HepG2 (cell line): ENCODE measurements at places on chromosomes 5 and 9.

- DNase-seq, result no peak
These were observed 757 bp downstream of the ANKRD34B start for GRCh38 chr5:80569086-80569960.

GRCh38 chr5:59296317-59297264 lies 596.9 kb downstream of the PDE4D start:
- DNase-seq, result peak; percentile 43

DNA sequence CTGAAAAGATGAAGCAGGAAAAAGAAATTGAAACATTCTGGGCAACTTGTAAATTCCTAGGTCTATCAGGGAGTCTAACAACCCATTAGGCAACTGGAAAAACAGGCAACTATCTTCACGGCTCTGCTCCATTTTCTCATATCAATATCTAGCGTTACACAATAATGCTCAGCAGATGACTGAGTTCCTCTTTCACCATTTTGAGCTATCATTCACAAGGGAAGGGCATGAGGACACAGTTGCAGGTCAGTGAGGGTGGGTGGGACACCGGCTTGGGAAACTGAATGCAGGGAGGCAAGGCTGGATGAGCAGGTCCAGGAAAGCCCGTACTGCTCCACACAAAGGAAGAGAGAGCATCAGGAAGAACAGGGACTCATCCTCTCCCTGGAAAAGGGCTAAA lies 67.0 kb downstream of the FRMD3 start:
- no peak for DNase-seq

DNA sequence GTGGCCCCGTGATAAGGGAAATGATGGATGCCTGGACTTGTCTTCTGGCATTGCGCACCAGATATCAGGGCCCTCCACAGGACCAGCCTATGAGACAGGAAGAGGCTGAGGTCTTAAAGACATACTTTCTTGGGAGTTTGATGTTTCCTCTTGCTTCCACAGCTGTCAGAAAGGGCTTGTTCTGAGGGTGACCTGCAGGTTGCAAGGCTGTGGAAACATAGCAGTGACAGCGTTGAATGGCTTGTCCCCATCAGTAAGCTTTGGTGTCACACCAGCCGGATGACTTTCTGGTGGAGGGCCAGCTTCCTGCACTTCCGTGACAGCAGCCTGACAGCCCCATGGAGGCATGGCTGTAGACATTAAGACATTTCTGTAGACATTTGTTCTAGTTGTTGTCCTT lies 143.2 kb downstream of the C9orf152 start:
- no peak for DNase-seq

DNA sequence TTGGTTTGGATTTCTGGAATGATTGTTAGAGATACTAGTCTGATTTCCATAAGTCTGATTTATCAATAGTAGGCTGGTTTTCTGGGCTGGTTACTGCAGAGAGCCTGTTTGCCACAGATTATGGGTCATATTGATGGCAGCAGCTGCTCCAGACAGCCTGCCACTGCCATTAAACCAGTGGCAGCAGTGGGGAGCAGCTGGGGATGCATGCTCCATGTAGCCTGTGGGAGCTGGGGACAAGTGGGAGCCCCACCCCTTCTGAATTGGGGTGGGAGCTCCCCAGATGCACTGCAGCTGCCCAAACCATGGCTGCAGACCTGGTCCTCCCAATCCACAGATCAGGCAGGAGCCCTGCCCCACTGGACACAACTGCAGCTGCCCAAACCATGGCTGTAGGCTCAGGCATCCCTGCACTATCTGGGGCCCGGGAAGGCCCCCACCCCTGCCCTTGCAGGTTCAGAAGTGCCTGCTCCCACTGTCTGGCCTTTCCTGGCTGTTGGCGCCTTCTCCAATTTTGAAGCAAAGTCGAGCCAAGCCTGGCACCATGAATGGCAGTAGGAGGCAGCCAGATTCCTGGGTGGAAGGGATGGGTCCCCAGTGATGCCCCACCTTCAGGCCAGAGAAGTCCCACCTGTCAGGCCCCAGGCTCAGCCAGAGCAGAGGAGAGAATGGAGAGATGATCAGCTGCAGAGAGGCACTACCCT lies 402.9 kb upstream of the TYRP1 start:
- DNase-seq, result no peak

- no peak for DNase-seq
These were observed 217.7 kb upstream of the PANK3 start for GRCh38 chr5:168796593-168797580.

DNA sequence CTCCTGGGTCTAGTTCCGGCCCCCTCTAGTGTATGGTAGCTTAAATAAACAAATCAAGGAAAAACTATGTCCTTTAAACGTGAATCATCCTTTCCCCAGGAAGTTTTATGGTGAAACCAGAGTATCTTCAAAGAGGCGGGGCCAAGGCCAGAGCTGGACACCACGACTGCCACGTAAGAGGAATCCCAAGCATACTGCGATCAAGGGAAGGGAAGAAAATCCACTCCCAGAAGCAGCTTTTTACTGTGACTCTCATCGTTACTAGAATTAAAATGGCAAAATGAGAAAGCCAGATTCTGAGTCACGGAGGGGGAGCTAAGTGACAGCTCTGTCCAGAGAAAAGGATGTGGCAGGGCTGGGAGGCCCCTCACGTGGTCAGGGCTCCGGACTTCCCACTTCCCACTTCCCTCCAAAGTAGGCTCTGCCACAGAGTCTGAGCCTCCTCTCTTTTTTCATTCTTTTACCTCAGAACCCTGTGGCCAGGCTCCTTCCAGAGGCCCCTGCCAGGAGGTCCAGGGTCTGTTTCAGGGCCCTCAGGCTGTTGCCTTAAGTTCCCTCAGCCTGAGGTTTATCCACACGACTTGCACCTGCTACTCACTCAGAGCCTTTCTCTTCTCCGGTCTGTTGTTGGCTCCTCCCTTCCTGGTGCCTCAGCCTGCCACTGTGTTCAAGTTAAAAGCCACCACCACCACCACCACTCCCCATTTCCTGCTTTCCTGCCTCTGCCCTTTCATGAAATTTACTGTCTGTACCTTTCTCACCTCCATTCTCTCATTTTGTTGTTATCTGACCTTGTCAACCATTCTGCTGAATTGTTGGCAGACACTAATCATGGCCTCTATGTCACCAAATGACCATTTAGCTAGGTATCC lies 1.4 kb upstream of the GLRX start:
- DNase-seq, result peak; percentile 89

DNA sequence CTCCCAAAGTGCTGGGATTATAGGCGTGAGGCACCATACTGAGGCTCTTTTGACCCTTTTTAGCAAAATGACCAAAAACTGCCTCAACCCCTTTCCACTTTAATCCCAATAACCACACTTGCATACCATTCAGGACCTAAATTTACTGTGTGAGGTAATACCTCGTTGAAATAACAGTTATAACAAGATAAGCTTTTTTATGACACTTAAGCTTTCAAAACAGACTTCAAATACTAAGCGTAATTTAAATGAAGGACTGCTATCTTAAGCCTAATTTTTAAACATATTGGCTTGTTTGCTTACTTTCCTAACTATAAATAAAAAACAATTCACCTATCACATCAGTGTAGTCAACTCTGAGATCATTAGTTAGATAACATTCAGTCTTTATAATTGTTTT lies 37.8 kb downstream of the PWWP2A start:
- no peak for DNase-seq

DNA sequence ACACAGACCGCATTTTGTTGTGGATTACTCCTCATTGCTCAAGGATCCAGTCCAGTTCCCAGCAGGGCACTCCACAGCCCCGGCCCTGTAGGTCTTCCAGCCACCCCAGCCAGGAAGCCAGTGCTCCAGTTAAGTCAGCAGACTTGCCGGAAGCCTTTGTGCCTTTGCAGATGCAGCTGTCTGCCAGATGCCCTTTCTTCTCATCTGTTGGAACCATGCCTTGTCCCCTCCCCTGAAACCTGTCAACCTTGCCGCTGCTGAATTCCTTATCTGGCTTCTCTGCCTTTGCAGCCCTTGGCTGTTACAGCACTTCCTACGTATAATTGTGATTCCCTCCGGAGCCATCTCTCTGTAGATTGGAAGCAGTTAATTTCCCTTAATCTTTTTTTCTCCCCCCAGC lies 28.4 kb downstream of the PSAT1 start:
- DNase-seq, result no peak

DNA sequence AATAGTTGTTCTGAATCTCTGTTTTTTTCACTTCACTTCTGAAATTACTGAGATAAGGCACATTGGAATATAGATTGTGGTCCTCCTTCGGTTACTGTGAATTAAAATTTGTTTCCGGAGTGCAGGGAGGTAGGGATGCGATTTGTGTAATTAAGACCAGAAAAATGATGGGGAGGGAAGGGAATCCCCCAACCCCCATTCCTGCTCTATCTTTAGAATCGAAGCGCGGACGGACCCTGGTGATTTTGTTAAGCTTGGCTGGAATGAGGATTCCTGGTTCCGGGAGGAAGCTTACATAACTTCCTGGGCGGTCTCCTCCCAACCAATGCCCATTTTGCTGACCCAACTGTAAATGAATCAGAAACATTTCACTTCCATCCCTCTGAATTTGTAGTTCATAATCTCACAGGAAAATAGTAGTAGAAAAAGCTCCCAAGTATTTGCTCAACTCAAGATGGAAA lies 220.1 kb upstream of the MSX2 start:
- no peak for DNase-seq

DNA sequence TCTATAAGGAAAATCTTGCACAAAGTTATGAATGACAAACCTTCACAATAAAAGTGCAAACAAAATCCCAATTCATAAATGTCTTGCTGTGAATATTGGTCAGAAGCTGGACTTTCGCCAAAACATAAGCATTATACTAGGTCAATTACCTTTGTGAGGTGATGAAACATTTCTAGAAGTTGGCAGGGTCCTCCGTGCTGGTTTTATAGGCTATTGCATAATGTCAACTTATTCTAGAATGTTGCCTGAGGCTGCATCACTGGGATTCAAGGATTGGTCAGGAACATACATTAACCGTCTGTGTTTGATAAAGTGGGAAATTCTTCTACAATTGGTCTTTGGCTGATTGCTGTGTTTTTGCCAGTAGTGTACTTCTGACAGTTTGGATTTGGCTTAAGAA lies 49.8 kb upstream of the PALM2AKAP2 start:
- DNase-seq, result no peak

GRCh38 chr5:135876146-135876545 lies 19.5 kb downstream of the IL9 start:
- no peak for DNase-seq

GRCh38 chr9:82021198-82021597 lies 32.6 kb downstream of the SPATA31D1 start:
- peak; percentile 10 for DNase-seq

- no peak for DNase-seq
These were observed 352.6 kb downstream of the CSNK1G3 start for GRCh38 chr5:123864578-123864977.

DNA sequence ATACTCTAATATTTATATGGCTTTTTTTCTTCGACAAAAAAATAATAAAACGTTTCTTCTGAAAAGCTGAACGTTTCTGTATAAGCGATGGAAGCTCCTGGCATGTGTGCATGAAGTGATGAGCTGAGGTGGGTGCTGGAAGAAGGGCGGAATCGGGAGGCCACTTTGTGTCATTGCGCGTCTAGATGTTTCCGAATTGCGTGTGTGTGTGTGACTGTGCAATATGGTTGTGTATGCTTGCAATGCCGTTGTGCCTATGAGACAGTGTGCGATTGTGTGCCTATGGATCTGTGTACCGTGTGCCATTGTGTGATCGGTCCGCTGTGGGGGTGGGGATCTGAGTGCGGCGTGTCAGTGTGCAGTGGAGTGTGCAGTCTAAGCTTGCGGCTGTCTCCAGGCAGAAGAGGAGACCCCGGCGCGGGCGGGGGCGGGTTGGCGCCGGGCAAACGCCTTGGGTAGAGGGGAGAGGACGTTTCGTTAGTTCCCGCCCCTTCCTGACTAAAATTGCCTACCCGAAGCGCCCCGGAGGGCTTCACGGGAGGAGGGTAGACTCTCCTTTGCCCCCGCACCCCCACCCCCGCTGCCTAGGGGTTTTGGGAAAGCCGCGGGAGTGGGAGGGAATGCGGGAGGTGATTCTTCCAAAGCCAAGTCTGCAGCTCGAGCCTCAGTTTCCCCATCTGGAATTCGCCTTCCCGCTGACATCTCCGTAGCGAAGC lies 24.2 kb downstream of the PCDHGC5 start:
- no peak for DNase-seq

GRCh38 chr9:119418721-119419120 lies 49.5 kb upstream of the BRINP1 start:
- no peak for DNase-seq

- no peak for DNase-seq
These were observed 59.3 kb downstream of the CAST start for GRCh38 chr5:96721351-96721977.

- no peak for DNase-seq
These were observed 19.3 kb upstream of the TOR2A start for GRCh38 chr9:127754099-127755060.

DNA sequence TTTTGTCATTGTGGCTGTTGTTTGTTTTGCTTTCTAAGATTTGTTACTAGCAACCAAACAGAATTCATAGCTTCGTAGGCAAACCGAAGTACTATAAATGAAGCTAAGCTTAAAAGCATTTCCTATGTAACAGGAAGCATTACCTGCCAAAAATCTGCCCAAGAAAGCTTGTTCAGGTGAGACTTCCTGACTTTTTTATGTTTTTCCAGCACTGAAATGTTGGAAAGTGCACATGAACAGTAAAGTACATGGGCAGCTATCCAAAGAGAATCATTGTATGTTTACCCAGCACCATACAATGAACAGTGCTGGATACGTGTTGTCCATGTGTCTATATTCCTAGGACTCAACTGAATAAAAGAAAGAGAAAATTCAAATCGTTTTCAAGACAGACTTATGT lies 247.1 kb downstream of the NFIB start:
- no peak for DNase-seq

DNA sequence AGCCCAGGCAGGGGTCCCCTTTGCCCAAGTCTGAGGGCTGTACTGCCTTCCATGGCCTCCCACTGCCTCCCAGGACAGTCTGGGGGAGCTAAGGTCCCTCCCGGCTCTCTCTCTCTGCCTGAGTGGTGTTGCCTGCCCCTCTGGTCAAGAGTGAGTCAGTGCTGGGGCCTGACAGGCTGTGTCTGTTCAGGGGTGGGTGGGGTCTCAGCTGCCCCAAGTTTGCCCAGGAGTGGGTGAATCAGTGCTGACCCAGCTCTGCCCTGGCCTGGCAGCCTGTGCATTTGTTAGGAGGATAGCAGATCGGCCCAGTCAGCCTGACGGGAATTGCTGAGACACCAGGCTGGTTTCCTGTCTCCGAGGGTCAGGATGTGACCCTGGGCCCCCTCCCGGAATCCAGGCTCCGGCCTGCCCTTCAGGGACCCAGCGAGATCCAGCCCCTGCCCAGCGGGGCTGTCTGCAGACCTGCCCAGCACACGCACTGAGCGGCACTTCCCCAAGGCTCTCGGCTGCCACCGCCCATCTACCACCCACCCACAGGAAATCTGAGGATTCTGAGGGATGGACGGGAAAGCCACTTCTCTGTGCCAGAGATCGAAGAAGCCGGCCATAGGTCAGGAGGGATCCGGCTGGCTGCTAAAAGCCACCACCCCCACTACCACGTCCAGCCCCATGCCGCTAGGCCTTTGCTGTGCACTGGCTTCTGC lies 15.9 kb downstream of the ENG start:
- no peak for DNase-seq

- peak; percentile 31 for DNase-seq
These were observed 17.4 kb downstream of the GPX3 start for GRCh38 chr5:151037561-151038411.
